CD4-positive, alpha-beta memory T cell (primary cell): ENCODE measurements at places on chromosomes 16 and 17.

- no peak for DNase-seq
Observed at GRCh38 chr17:49187301-49187700, 23.1 kb downstream of the GNGT2 start.

DNA sequence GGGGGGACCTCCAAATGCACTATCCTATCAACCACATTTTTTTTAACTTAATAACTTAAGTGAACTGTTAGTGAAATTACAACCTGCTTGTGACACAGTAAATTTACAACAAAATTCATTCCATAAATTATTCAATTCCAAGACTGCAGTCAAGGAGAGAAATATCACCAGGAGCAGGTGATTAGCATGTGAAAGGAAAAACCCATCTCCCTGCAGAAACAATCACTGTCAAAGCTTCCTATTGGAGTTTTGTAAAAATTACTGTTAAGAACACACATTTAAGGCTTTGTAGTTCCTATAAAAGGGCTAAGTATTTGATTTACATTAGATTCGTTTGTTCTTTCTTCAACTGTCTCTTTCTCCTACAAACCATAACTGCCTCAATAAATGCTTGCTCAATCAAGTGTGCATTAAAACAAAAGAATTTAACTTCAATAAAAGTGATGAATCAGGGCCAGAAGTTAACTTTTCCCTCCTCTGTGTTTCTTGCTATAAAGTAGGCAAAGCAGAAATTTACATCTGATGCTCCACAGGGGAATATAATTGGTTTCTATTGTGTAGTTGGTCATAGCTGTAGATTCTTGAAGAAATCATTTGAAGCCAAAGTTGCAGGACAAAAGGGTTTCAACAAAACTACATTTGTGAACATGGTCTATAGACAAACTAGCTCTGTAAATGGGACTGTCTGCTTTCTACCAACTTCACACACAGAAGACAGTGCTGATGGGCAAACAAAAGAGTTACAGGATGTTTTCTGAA is 195.1 kb upstream of the PSMD7 start:
- DNase-seq, result no peak

DNA sequence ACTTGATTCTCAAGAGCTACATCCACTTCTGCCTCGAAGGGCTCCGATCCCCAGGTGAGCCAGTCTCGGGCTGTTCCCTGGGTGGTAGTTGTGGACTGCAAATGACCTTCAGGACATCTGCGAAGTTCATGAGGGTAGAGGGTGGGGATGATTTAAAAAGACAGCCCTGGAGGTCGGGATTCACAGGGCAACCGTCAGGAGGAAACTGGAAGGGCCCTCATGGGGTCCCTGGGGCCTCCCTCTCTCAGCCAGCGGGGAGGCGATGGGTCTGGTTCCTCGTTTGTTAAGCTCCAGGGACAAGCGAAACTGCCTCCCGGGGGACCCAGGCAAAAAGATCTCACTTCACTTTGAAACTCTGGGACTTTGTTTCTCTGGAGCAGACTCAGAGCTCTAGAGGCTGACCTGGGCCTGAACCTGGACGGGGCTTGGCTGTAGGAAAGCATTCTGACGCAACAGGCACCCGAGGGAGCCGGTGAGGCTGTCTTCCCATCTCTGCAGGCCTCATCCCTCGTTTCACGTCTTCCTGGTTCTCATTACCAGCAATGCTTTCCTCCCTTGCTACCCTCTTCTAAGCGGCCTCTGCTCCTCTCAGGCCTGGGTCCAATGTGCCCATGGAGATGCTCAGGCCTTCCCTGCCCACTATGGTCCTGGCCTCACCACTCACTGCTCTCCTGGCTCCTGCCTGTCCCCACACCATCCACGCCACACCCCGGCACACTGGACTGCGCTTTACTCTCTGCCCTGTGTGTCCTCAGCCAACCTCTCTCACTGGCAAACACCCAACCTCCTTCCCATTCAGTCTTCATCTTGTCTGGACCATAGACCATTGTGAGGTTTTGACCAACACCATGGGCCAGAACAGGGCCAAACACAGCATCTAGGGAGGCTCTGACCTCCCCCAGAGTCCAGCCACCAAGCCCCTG is 214.2 kb upstream of the TNRC6C start:
- DNase-seq, result no peak

- no peak for DNase-seq
Observed at GRCh38 chr16:87621976-87622713, 19.8 kb downstream of the JPH3 start.

DNA sequence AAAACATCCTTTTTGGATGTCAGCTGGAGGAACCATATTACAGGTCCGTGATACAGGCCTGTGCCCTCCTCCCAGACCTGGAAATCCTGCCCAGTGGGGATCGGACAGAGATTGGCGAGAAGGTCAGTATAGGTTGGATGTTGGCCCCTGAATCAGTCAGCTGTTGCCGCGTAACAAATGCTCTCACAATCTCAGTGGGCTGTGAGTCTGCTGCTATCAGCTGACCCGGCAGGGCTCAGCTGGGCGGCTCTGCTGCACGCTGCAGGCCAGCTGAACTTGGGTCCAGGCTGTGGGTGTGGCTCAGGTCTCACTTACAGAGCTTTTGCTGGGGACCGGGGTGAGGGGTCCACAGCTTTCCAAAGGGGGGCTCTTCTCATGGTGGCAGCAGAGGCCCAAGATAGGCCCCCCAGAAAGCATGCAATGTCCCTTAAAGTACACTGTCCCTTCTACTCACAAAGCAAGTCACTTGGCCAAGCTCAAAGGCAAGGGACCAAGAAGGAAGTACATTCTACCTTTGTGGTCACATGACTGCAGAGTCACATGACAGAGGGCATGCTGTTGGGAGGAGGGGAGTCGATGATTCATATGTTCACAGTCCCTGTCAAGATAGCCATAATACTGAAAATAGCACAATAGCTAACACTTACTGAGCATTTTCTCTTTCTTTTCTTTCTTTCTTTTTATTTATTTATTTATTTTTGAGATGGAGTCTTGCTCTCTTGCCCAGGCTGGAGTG is 134.2 kb downstream of the ABCC1 start:
- no peak for DNase-seq

GRCh38 chr16:79083508-79084299 is 516.8 kb downstream of the MAF start:
- DNase-seq, result no peak

DNA sequence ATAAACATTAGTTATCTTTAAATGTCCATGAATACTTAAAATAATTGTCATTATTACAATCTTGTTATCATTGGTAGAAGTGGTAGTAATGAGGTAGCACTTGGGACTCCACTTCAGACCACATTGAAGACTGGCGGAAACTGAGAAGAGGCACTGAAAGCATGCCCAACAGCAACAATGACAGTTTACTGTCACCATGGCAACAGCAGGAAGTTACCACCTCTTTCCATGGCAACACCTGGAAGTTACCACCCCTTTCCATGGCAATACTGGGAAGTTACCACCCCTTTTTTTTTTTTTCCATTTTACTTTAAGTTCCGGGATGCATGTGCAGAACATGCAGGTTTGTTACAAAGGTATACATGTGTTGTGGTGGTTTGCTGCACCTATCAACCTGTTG is 494.9 kb upstream of the RBFOX1 start:
- no peak for DNase-seq

DNA sequence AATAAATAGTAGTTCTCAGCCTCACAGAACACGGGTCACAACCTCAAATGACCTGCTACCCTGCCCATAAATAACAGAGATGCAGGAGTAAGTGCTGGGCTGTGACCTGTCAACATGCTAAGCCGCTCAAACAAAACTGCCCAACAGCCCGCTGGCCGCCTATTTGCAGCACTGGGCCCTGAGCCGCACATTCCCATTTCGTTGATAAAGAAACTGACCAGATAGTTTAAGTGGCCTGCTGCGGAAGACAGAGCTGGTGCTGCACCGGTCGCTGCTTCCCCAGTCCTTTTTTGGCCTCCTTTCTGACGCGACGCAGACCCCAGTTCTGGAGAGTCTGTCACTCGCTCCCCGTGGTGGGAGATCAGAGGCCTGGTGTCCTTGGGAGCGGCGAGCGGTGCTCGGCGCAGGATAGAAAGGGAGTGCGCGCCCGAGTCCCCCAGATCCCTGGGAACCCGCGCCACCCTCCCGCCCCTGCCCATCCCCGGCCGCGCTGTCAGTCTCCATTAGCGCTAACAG is 349 bp upstream of the SLC6A2 start:
- no peak for DNase-seq

DNA sequence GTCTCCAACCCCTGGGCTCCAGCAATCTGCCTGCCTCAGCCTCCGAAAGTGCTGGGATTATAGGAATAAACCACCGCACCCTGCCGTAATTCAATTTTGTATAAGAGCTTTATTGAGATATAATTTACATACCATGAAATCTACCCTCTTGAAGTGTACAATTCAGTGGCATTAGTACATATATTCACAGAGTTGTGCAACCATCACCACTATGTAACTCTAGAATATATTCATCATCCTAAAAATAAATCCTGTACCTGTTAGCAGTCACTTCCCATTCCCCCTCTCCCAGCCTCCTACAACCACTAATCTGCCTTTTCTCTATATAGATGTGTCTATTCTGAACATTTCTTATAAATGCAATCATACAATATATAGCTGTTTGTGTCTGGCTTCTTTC is 26.1 kb downstream of the TOM1L2 start:
- DNase-seq, result no peak

GRCh38 chr16:72220875-72221629 is 49.1 kb upstream of the PMFBP1 start:
- no peak for DNase-seq

- no peak for DNase-seq
Observed at GRCh38 chr16:8109510-8110369, 480.6 kb downstream of the TMEM114 start.

- DNase-seq, result no peak
Observed at GRCh38 chr17:63640038-63640437, 17.8 kb downstream of the MAP3K3 start.

DNA sequence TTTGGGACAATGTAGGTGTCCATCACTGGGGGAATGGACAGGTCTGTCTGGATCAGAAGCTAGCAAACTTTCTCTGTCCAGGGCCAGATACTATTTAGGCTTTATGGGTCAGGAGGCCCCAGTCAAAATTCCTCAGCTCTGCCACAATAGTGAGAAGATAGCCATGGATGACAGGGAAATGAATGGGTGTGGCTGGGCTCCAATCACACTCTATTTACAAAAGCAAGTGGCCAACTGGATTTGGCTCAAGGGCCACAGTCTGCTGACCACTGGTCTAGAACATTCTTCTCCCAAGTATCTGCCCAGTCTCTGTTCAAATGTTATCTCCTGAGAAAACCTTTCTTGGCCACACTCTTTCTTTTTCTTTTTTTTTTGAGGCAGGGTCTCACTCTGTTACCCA is 339.9 kb downstream of the SOX9 start:
- no peak for DNase-seq

DNA sequence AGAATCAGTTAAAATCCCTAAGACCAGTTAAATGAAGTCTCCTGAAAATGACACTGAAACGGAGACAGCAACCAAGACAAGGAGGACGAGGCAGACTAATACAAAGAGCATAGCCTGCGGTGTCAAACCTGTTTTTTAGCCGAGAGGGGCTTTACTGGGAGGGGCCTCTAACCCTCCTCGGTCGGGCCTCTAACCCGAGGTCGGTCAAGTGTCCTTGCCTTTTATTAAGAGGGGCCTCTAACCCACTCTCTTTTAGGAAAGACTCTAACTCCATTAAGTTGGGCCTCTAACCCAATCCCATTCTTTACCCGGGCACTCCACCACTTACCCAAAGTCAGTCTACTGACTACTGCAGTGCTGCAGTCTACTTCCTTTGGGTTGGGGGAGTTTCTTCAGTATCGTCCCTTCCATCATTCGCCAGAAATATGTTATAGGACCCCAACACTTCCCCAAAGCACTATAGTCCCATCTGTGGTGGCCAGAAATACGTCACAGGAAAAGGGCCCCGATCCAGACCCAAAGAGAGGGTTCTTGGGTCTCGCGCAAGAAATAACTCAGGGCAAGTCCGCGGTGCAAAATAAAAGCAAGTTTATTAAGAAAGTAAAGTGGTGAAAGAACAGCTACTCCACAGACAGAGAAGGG is 39.2 kb upstream of the ARL4D start:
- DNase-seq, result no peak

GRCh38 chr17:21677126-21677910 is 15.0 kb upstream of the KCNJ18 start:
- DNase-seq, result no peak

- no peak for DNase-seq
Observed at GRCh38 chr16:83023640-83024039, 396.9 kb downstream of the CDH13 start.

DNA sequence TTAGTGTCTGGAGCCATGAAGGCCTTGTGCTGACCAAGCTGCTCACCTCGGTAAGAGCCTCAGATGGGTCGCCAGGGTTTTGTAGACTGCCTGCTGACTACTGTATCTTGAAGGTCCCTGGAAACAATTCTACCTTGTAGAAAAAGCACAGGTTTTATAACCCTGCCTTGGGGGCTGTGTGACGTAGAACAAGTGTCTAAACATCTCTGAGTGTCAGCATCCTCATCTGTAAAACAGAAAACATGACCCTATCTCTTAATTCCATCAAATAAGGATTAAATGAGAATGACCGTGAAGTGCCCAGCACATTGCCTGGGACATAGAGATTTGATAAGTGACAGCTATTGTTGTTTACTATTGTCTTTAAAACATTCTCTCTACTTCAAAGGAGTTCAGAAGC is 5.5 kb upstream of the TAOK2 start:
- no peak for DNase-seq

DNA sequence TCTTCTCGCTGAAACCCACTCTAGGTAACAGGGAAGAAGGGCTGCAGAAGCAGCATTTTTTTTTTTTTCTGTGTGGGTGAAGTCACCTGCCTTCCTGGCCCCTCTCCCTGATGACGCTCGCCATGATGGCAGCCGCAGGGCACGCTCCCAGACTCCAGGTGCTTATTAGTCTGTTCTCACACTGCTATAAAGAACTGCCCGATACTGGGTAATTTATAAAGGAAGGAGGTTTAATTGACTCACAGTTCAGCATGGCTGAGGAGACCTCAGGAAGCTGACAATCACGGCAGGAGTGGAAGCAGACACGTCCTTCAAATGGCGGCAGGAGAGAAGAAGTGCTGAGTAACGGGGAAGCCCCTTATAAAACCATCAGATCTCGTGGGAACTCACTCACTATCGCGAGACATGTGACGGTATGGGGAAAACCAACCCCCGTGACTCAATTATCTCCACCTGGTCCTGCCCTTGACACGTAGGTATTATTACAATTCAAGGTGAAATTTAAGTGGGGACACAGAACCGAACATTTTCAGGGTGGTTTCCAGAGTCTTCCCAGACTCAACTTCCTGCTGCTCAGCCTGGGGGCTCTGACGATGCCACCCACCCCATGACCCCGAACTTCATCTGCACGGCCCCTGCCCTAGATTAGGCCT is 34.9 kb upstream of the NLRP1 start:
- DNase-seq, result no peak

GRCh38 chr17:596287-596686 is 118.4 kb downstream of the VPS53 start:
- DNase-seq, result no peak

- DNase-seq, result no peak
Observed at GRCh38 chr16:81755915-81756614, 23.0 kb upstream of the PLCG2 start.
